ENCODE measurements at places on chromosomes 1 and 21. TPM values are rescaled to one million over a fixed set of nuclear protein-coding genes. Genes with fewer than 3 reads are reported as not detected.

FCMR gene
- not detected for total RNA-seq

RBM11 gene
- 0.91 TPM for total RNA-seq

F3 gene
- 2.3 TPM for total RNA-seq

RXRG gene
- total RNA-seq: not detected

GSTM1 gene
- total RNA-seq: 0.32 TPM

MSTO1 gene
- 25.2 TPM for total RNA-seq

WNT4 gene
- 0.15 TPM for total RNA-seq

GPR25 gene
- total RNA-seq: not detected

PRELP gene
- total RNA-seq: under 0.01 TPM

ASPM gene
- total RNA-seq: 33.1 TPM

OR2M4 gene
- total RNA-seq: not detected

VPS45 gene
- total RNA-seq: 23.1 TPM

S100A14 gene
- not detected for total RNA-seq

ESPN gene
- 1.3 TPM for total RNA-seq

BATF3 gene
- 0.15 TPM for total RNA-seq

UTP11 gene
- 57.8 TPM for total RNA-seq

HRNR gene
- total RNA-seq: not detected

TMEM240 gene
- total RNA-seq: 2.9 TPM

SYT6 gene
- total RNA-seq: not detected

All from epithelial cell of umbilical artery (primary cell).